ENCODE measurements at places on chromosomes 4 and X. TPM values are rescaled to one million over a fixed set of nuclear protein-coding genes. Genes with fewer than 3 reads are reported as not detected.

GRCh38 chr4:187668526-187669082 lies 327.0 kb upstream of the ZFP42 start:
- no peak for DNase-seq

Gene SSX2B
- total RNA-seq = not detected

Gene TEX13C
- total RNA-seq = not detected

- DNase-seq = no peak
Measured at GRCh38 chr4:157792716-157793115, 380.1 kb downstream of the GASK1B start.

- no peak for DNase-seq
Measured at GRCh38 chr4:63620271-63620670, 789.0 kb downstream of the TECRL start.

Measured in T-cell (primary cell).